Stimulated activated CD8-positive, alpha-beta memory T cell treated with anti-CD3 and anti-CD28 coated beads, Interleukin-2, amount 100 ng/mL, for 1 hour (primary cell): ENCODE measurements at places on chromosomes 1 and 21.

- DNase-seq = no peak
These were observed 16.6 kb upstream of the GSTM4 start for GRCh38 chr1:109639063-109639840.

DNA sequence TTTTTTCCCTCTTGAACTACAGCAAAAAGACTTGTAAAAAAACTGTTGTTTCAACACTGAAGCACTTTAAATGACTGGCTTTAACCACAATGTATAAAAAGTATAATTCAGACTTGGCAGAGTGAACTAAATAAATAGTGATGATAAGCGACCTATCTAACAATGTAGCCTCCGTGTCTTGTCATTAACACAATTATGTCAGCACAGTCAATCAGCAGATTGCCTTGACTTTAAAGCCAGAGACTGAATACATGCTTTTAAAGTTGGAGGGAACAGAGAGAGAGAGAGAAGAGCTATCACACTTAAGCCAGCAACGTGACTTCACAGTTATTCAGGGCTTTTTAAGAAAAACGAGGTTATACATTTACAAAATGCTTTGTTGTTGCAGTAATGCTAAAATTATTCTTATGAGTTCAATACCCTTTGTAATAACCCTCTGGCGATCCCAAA, 378.1 kb downstream of the LMO4 start:
- DNase-seq = no peak

DNA sequence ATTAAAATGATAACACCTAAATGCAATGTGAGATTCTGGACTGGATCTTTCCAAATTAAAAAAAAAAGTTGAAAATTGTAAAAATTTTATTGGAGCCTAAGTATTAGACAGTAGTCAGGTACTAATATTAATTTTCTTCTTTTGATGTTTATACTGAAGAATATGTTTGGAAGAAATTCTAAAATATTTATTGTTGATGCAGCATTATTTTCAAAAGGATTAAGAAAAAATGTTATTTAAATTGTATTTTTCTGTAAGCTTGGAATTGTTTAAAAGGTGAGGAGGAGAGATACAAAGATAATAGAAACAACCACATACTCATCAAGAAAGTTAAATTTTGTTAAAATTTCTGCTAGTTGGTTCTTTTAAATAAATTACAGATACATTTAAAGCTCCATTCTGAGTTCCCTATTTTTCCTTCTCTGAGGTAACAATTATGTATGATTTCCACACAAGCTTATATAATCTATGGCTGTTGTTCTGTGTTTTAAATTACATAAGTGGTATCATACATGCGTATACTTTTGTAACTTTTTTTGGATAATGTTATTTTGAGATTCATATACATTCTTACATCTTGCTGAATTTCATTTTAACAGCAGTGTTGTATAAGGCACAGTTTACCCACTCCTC, 180.3 kb upstream of the RGS18 start:
- no peak for DNase-seq

DNA sequence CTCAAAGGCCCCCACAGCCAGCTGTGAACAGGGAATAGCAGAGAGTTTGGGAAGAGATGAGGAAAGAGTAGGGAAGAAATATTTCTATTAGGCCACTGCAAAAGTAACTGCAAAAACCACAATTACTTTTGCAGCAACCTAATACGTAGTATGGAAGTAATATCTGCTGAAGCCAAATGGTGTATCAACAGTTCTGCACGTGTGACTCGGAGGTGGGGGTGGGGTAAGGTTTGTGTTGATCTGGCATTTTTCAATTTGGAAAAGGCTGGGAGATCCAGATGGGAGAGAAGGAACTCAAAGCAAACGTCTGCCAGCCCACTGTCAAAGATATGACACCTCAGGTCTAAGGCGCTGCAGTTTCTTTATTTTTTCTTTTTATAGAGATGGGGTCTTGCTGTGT, 11.1 kb upstream of the ZNF436 start:
- no peak for DNase-seq

DNA sequence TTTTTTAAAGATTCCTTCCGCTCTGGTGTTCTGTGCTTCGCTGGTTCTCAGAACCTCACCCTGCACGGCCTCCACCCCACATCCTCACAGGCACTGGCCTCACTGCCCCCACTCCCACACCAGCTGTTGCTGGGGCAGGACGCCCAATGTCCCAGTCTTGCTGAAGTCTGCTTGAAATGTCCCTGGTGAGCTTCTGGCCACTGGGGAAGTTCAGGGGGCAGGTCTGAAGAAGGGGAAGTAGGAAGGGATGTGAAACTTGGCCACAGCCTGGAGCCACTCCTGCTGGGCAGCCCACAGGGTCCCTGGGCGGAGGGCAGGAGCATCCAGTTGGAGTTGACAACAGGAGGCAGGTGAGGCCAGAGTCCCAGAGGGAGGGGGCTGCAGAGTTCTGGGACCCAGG, at the start of gene C1QA:
C1QA (plus strand) TSS at position 276 of the 400 bp plus-strand sequence. CDS start 989 bp downstream, outside the sequence.
- DNase-seq = no peak

DNA sequence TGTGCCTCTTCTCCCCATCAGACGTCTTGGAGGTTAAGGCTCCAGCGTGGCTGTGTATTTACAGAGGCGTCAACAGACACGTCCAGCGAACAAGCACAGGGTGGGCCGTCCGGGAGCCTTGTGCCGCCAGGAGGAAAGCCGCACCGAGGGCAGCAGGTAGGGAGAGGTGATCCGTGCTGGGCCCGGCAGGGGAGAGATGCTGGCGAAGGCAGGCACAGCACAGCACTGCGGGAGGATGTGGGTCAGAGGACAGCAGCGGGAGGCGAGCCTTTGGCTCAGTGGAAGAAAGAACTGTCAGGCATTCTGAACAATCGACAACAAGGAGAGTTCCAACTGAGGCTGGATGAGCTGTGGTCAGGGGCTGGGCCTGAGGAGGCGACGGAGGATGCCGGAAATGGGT, 144.1 kb upstream of the TNR start:
- no peak for DNase-seq

DNA sequence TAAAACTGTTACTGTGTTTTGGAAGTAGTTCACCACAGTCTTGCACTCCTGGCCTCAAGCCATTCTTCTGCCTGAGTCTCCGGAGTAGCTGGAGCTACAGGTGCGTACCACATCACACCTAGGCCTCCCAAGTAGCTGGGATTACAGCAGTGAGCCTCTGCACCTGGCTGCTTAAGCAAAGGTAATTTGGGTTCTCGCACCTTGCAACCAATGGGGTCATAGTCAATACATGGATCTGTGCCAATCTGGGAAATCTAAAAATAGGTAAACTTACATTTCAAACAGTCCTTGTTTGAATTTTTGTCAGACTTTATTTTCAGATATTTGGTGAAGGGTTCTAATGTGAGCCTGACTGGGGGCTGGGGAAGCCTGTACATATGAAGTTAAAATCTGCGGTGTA, 466.5 kb downstream of the PCP4 start:
- no peak for DNase-seq
